ENCODE measurements at places on chromosomes 6 and 20. TPM values are rescaled to one million over a fixed set of nuclear protein-coding genes. Genes with fewer than 3 reads are reported as not detected.

DNA sequence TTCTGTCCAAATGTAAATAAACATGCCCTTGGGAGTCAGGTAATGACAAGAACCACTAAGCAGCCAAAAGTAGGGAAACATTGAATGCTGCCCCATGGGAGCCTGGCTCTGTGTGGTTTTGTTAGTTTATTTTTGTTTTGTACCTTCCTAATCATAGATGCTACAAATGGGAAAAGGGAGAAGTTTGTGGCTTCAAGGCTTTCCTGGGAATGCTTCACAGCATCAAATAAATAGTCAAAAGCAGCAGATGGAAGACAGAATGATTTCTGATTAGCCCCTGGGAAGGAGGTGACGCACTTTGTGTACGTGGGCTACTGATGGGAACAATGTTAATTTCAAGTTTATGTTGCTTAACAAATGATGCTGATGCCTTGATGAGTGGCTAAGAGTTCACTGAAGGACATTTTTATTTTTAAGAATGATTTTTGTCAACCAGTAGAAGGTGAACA is 532.7 kb downstream of the BCKDHB start:
- DNase-seq: no peak

The CENPQ gene
- 11.0 TPM for polyA plus RNA-seq

DNA sequence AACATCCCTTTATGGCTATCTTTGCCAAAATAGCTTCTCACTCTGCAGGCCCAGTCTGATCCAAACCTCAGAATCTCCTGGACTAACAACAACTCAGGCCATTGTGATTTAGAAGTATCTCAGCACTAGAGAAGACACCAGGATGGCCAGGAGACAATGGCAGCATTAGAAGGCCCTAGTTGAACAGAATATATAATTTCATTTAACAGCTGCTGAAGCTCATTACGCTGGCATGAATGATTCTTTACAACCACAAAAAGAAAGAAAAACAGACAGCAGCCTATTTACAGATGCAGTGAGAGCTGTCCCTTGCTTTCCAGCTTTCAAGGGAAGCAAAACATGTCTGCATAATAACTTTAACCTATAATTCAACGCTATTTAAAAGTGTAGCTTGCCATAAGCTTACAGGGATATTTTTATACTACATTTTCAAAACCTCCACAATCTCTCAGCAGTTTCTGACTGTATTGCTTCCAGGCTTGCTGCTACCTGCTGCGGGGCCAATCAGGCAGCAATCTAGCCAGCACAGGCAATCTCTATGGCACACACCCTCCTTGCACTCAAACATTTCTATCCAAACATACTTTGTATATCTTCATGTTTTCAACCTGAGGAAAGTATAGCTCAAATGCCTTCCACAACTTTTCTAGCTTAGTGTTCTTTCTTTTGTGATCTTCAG is 107.3 kb downstream of the OGFRL1 start:
- no peak for DNase-seq

DNA sequence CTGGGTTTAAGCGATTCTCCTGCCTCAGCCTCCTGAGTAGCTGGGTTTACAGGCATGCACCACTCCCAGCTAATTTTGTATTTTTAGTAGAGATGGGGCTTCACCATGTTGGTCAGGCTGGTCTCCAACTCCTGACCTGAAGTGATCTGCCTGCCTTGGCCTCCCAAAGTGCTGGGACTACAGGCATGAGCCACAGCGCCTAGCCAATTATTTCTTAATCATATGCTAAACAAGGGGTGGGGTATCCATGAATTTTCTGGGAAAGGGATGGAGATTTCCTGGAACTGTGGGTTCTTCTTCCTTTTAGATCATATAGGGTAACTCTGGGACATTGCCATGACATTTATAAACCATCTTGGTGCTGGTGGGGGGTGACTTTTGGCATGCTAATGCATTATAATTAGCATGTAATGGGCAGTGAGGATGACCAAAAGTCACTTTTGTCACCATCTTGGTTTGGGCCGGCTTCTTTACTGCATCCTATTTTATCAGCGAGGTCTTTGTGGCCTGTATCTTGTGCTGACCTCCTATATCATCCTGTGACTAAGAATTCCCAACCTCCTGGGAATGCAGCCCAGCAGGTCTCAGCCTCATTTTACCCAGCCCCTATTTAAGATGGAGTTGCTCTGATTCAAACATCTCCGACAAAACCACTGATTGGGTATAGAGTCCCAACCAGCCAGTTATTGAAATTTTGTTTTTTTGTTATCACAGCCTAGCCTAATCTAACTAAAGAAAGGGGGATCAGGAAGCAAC is 29.9 kb upstream of the DDR1 start:
- no peak for DNase-seq

GRCh38 chr6:75819776-75820487 is 70.9 kb downstream of the MYO6 start:
- no peak for DNase-seq

GRCh38 chr20:38043512-38044300 is 10.2 kb downstream of the RPRD1B start:
- no peak for DNase-seq

DNA sequence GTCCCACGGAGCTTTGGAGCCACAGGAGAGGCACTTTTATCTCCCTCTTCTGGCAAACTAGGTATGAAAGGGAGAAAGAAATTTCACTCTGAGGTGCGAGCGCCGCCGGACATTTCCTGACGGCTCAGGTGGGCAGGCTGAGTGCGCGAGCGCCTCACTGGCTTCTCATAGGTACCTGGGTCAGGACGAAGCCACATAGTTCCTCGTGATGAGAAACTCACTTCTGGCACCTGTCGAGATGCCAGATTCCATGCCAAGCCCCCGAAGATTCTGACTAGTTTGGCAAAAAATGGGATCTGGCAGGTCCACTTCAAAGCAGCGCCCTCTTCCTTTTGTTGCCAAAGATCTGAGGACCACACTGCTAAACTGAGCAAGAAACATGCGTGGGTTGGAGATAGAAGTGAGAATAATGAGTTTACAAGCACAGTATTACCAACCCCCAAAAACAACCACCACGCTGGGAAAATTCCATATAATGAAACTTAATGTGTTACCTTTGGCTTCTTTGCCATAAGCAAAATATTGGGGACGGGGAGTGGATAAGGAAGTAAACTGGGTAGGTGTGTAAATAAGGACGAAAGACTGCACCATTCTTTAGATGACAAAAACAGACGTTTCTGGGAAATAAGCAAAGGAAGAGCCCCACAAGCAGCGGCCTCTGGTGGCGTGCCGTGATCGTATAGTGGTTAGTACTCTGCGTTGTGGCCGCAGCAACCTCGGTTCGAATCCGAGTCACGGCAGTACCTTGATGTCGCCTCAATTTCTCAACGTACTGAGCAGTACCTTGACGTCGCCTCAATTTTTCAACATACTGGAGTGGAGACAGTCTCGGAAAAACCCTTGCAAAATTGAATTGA is 89.8 kb upstream of the PRSS16 start:
- no peak for DNase-seq

DNA sequence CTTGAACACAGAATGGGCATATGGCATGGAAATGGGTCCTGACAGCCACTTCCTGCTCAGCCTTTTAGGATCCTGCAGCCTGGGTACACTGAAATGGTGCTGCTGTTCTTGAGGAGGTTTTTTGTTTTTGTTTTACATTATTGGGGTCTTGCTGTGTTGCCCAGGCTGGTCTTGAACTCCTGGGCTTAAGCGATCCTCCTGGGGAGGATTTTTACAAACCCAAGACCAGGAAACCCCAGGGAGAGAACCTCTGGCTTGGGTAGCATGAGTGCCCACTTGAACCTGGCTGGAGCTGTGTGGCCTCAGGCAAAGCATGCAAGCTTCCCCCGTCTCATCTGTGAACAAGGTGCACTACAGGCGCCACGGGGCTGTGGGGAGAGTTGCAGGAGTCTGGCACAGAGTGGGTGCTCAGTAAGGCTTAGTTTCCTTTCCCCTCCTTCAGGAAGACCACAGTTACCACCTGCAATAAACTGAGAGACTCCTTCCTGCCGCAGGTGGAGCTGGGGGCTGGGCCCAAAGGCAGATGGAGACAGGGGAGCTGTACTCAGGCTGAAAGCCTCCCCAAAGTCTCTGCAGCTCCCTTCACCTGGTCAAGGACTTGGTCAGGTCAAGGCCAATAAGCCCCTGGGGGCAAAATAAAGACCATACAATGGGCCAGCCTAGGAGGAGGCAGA is 1.8 kb downstream of the SLA2 start:
- DNase-seq: no peak

The DEFB124 gene
- polyA plus RNA-seq: not detected

DNA sequence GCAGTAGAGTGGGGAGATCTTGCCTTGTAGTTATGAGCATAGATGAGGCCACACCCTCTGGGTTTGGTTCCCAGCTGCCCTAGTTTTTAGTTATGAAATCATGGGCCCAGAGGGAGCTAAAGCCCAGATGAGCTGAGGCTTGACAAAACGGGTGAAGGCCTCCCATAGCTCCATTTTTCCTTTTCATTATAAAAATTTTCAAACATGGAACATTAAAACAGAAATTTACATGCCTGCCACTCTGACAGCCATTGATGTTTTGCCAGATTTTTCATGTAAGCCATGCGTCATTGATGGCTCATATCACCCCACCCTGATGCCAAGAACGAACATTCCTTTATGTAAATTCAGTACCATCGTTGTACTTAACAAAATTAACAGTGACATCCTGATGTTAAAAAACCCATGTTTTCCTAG is 67.9 kb downstream of the IGF2R start:
- DNase-seq: no peak

The CENPW gene
- polyA plus RNA-seq: 35.0 TPM

DNA sequence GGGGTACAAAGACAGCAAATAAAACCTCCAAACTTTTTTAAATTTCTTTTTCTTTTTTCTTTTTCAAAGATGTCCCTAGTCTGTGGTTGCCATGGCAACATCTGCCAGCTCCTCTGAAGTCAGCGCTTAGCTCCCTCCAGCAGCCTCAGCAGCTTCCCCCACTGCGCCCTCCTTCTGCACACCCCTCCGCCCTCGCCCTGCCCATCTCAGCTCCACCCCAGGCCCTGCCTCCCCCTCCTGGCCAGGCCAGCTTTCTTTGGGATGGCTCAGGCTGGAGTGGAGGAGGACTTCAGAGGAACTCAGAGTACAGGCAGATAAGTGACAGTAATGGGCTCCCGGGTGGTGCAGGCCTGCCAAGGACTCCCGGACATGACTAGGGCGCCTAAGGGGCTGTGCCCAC is 104.6 kb downstream of the LRFN2 start:
- no peak for DNase-seq

GRCh38 chr6:154157082-154157481 is 118.0 kb downstream of the OPRM1 start:
- DNase-seq: no peak

The ADGRB3 gene
- polyA plus RNA-seq: 3.6 TPM

The PTPRK gene
- polyA plus RNA-seq: 52.1 TPM

DNA sequence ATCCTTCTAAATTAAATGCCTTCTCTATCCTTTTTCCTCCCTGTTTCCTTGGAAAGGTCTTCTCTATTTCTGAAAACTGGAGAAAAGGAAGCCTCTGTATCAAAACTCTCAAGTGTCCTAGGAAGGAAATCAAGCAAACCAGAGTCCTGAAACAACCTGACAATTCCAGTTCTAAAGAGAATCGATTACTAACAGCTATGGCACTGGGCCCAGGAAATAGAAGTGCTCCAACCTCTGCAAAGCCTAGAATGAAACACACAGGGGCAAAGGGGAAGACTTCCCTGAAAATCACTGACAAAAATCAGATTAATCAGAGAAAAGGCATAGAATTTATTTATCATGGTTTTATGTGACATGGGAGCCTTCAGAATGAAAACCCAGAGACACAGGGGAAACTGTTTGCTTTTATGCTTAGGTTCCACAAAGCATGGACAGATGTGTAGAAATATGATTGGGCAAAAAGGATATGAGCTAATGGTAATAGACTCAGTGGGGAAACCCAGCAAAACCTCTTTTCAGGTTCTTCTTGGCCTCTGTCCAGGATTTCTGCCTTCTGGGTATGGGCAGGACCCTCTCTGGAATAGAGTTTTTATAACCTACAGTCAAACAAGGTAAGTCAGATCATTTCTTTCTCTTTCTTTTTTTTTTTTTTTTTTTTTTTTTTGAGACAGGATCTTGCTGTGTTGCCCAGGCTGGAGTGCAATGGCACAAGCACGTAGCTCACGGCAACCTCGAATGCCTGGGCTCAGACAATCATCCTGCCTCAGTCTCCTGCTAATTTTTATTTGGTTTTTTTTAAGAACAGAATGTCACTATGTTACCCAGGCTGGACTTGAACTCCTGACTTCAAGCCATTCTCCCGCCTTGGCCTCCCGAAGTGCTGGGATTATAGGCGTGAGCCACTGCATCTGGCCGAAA is 91.7 kb downstream of the CD24 start:
- no peak for DNase-seq

DNA sequence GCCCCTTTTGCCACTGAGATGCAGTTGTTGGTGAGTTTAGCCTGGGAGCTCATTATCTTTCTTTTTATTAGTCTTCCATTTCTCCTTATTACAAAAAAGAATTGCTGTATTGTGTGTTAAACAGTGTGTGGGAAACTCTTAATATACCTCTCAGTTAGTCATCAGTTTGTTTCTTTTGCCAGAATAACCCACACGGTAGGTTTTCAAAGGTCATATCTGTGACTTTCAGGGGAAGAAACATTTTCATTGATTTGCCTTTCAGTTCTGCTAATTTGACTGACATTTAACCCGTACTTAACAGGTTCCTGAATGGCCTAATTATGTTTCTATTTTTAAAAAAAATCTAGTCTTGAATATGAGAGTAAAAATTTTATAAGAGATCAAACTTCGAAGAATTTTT is 145.3 kb downstream of the KHDC1L start:
- no peak for DNase-seq

Data from renal cortex interstitium (tissue), 15 donors.